CD4-positive, alpha-beta T cell treated with Interleukin-17A for 1 hour (primary cell): ENCODE measurements at places on chromosomes 2 and 18.

GRCh38 chr2:192216336-192216735, 21.6 kb upstream of the TMEFF2 start:
- no peak for DNase-seq

DNA sequence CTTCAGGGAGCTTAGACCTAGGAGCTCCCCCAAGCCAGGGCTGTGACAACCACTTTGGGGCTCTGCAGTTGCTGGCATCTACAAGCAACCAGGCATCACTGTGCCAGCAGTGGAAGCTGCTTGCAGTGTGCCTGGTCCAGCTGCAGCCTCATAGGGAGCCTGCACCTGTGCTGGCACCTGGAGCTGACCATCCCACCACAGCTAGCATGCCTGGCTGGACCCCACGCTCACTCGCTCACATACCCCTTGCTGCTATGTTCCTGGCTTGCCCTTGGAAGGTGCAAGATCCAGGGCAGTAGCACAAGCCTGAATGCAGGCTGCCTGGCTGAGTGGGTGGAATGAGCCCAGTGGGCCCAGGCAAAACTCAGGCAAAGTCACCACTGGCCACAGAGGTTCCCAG, 82.5 kb downstream of the ZNF804A start:
- no peak for DNase-seq

GRCh38 chr2:47657886-47658489, 125.0 kb upstream of the MSH6 start:
- DNase-seq, result no peak

- no peak for DNase-seq
Observed at GRCh38 chr2:85920810-85921545, 32.2 kb upstream of the ST3GAL5 start.

DNA sequence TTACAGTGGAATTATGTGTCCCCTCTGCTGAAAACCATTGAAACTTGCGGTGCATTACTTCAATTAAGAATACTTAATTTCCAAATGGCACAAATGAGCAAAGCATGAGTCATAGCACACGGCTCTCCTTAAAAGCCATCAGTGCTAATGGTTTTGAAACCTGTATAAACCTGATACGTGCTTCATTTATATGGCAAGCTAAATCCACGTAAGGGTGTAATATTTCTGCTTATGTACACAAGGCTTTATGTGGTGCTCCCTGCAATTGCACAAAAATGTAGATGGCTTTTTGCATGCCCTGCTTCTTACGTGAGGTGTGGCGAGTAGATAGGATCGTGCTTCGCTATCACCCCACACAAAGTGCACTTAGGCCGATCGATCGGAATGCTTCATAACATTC, 840.9 kb downstream of the GALR1 start:
- no peak for DNase-seq

DNA sequence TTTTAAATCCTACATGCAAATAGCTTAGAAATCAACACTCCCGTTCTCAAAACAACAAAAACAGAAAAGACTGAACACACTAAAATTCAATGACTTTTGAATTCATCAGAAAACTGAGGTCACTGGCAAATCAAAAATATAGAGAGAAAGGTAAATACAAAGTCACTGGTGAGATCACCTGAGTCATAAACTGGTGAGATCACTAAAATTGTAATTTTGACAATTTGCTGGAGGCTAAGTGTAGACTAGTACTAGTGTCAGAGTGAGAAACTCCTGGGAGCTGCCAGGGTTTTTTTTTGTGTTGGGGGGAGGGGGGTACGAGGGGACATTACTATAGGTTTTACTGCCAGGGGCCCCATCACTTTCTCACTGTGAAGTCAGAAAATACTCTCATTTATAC, 1876.0 kb upstream of the CELF4 start:
- DNase-seq, result no peak

GRCh38 chr2:206521612-206522011, 78.3 kb downstream of the ADAM23 start:
- no peak for DNase-seq

DNA sequence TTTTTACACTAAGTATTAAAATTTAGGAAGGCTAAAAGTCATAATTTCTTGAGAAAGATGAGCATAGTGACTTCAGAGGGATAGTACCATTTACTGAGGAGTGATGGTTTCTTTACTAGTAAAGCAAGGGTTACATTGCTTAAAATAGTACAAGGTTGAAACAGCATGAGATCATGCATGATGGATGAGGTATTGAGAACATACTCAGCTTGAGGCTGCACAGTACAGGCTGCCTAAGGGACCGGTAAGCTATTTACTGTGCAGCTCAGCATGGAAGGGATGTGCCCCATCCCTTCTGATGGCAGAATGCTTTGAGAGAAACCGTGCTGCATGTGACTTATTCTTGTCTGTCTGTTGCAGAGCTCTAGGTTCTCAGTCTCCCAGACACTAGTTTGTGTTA, 122.1 kb downstream of the EML6 start:
- DNase-seq, result no peak

- no peak for DNase-seq
Observed at GRCh38 chr2:113776949-113777348, 20.5 kb upstream of the SLC35F5 start.

- no peak for DNase-seq
Observed at GRCh38 chr2:119680457-119681202, 1.6 kb downstream of the TMEM177 start.

GRCh38 chr2:84293791-84294380, 165.2 kb downstream of the SUCLG1 start:
- DNase-seq, result no peak

DNA sequence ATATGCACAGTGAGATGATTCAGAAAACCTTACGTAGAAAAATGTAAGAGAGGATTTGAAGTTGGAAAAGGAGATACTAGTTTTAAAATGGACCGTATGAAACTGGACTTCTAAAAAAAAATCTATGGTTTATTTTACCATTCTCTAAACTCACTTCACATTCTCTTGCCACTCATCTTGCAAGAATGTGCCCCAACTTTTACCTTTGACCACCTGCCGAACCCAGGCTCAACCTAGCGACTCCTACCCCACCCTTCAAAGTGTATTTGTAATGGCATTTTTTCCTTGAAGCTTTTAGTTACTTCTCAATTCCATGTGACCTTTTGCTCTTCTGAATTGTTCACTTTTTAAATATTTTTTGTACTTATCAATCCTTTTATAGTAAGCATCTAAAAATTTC, 160.8 kb downstream of the PHLPP1 start:
- no peak for DNase-seq

DNA sequence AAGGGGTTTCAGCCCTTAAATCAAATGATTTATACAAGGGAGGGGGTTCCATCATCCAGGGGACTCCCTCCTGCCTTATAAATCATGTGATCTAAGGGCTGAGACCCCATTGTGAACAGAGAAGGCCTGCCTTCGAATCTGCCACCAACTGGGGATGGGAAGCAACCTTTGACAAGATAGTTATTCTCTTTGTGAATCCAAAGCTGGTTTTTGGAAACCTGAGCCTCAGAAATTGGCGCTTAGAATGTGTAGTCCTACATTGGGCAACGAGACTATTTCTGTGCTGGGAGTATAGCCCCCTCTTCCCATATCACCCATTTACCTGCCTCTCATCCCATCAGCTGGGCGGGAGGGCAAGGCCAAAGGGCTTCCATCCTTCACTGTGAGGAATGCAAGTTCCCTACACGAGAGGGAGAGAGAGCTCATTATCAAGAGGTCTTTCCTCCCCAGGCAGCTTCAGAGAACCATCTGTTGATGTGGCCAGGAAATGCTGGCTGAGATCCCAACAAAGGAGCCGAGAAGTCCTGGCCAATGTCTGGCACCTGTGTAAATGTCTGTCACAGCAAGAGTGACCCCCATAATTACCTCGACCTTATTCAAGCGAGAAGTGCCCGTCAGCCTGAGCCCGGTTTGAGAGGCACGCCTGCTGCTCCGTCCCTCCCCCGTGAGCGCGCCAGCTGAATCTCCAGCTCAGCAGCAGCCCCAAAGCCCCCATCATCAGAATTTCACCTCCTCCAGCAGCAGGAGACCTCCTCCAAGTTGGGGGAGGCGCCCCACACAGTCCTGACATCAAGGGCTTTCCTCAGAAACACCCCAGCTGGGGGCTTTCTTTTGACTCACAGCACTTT, 48.4 kb upstream of the APCDD1 start:
- no peak for DNase-seq

GRCh38 chr2:133130548-133131246, 437.6 kb downstream of the NCKAP5 start:
- DNase-seq, result no peak

GRCh38 chr18:41973983-41974382, 18.9 kb downstream of the PIK3C3 start:
- DNase-seq, result no peak

GRCh38 chr2:240539906-240540305, 17.9 kb downstream of the ANKMY1 start:
- no peak for DNase-seq

- peak; percentile 83 for DNase-seq
Observed at GRCh38 chr2:3223080-3223923, 154.3 kb downstream of the EIPR1 start.
